HFFc6 (cell line): ENCODE measurements at places on chromosomes 1 and 21.

DNA sequence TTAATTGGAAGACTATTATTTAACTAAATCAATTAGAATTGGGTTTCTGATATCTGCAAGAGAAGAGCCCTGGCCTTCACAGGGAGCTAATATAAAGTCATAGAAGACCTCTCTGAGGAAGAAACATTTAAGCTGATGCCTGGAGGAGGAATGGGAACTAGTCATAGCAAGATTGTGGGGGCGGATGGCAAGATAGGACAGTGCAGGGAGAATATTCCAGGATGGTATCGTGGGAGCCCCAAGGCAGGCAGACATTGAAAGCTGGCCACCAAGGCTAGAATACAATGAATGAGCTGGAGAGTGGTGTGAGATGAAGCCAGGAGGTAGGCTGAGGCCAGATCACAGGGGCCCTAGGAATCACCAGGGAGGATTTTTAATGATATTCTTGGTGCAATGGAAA is 20.8 kb upstream of the MYSM1 start:
- DNase-seq, result no peak

DNA sequence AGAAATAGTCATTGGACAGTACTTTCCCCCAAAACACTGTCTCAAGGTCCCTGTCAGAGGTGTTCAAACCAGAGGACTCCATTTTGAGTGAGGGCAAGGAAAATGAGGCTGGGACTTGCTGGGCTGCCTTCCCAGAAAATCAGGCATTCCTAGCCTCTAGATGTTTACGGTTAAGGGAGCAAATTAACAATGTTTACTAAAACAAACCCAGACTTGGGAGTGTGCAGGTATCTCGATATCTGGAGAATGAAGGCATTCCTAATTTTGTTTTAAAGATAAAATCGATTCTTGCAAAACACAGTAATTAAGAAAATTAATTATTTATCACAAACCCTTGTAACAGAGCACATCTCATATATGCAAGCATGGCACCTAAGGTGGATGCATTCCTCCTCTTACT is 48.9 kb upstream of the CITED4 start:
- DNase-seq, result no peak

DNA sequence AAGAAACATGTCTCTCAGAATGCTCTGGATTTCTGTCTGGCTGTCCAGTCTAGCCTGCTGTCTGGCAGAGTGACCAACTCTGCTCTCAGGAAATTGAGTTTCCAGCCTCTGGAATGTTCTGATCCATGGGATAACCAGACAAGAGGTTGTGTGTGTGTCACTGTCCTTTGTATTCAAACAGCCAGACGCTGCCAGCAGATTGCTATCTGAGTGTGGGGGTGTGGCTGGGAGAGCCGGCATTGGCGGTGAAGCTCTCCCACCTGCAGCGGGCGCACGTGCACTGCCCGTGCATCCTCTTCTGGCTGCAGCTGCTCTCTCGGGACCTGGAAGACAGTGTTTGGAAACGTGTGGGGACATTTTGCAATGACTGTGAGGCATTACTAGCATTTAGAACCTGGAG is 26.1 kb downstream of the PKP1 start:
- DNase-seq, result peak; percentile 72

DNA sequence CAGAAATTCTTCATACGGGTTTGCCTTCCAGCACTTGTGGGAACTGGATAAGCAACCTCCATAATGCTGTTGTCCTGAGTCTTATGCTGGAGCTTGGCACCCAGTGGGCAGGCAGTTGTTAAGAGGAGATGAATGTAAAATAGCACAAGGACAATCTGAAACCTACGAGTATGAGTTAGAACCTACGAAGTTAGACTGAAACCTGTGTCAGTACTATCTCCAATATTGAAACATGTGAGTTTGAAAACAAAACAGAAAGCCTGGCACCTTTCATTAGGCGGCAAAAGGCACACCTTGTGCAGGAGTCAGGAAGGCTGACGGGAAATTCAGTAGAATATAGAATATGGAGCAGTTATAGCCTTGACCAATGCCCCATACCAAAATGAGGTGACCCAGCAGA is 489.7 kb upstream of the RGS18 start:
- DNase-seq, result no peak

GRCh38 chr1:101841824-101842223 is 154.9 kb downstream of the OLFM3 start:
- DNase-seq, result no peak

DNA sequence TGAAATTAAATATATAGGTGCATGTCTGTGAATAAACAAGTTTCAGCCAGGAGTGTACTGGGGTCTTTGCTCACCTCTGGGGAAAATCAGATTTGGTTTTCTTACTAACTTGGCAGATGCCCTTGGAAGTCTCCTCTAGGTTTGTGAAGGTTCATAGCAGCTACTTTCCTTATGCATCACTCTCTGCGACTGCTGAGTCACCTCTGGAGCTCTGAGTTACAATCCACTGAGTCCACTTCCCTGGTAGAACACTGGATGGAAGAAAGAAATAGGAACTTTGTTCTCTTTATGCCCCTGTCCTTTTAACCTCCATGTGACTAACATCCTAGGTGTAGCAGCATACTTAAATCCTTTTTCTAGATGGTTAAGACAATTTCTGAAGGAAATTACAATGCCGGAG is 4.4 kb upstream of the FASLG start:
- DNase-seq, result peak; percentile 78

DNA sequence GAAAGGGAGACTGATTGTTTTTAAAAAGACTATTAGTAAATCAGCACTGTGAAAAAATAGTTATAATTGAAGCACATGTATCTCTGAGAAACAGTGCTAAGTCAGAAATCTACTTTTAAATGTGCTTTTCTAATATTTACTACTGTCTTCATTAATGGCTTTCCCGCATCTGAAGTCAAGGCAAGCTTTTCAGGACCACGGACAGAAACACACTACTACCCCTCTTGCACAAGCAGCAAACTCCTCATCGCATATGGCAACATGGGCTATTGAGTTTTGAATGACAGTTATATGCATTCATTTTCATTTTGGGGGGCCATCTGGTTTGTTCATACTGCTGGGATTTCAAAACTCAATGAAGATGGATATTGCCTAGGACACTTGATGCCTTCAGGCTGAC is 433.4 kb upstream of the CAMK1G start:
- DNase-seq, result no peak

- peak; percentile 32 for DNase-seq
Observed at GRCh38 chr1:184664042-184664660, 90.5 kb downstream of the EDEM3 start.

GRCh38 chr1:16180291-16180824 is 24.5 kb upstream of the EPHA2 start:
- peak; percentile 46 for DNase-seq

GRCh38 chr1:11925938-11926292 is 312 bp downstream of the KIAA2013 start:
- DNase-seq, result no peak

GRCh38 chr21:25080141-25080540 is 527.1 kb downstream of the MRPL39 start:
- no peak for DNase-seq

DNA sequence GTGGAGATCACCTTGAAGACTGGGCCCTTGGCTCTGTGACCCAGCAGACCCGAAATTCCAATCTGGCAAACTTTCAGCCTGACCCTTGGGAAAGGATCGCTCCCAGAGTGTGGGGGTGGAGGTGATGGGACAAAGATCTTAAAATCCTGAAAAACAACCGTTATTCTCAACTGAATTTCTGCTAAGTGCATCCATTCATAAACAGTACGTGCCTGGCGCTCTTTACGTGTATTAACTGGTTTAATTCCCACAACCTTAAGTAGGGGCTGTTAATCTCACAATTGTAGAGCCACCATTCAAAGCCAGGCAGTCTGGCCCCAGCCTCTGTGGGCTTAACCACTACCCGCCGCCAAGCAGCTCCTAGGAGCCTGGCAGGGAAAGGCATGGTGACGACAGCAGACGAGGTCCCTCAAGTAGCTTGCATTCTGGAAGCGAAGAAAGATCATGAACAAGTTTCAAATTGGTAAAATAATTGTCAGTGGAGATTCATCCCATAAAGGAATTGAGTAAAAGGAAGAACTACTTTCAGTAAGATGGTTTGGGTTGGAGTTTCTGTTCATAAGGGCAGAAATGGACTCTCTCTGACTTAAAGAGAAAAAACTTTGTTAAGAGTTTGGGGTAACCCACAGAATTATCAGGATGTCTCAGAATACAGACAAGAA is 11.4 kb upstream of the RGS16 start:
- no peak for DNase-seq

DNA sequence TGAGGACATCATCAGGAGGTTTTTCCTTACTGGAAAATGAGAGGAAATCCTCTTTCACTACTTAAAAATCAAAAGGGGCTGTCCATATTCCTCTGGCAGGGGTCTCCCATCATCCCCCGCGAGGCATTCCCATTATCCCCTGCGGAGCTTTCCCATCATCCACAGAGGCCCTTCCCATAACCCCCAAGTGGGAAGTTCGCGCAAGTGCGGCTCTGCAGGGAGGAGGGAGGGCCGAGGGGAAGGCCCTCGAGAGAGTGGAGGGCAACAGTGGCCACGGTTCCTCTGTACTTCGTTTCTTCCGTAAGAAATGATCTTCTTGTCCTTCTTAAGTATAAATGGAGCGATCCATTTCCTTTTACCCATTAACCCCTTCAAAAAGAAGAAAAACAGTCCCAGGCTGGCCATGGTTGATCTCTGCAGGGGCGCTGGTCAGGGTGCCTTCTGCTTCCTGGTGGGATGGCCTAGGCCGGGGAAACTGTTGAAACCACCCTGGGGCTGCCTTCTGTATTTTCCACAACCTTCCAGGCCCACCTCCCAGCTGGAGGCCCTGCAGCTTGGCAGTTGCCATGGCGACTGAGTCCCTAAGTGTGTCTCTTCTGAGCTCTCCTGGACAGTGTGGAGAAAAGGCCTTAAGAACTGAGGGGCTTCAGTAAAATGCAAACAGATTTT is 3.6 kb upstream of the RSPH1 start:
- no peak for DNase-seq

- no peak for DNase-seq
Observed at GRCh38 chr1:192453360-192453992, 122.1 kb upstream of the RGS1 start.

GRCh38 chr1:17874710-17875109 is 119.6 kb downstream of the ACTL8 start:
- DNase-seq, result peak; percentile 94

- peak; percentile 21 for DNase-seq
Observed at GRCh38 chr1:50873458-50874187, 86.4 kb downstream of the FAF1 start.

- no peak for DNase-seq
Observed at GRCh38 chr1:15384301-15384901, 25.3 kb upstream of the EFHD2 start.

- DNase-seq, result no peak
Observed at GRCh38 chr1:25256578-25256965, 9.3 kb upstream of the RSRP1 start.

DNA sequence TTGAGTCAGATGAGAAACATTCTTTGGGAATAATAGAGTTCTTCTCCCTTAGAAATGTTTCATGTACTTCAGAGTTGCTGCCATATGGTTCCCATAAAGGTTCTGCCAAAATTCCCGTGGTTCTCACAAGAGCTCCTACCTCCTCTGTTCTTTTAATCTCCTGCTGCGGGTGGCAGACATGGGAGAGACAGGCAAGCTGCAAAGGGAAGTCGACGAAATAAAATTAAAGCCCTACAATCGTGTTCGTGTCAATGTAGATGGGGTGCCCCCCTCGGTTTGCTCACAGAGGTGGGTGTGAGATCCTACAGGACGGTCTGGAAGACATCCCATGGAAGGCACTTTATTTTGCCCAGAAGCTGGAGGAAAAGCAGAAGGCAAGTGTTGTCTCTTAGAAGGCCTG is 276.0 kb downstream of the RWDD3 start:
- no peak for DNase-seq

- DNase-seq, result no peak
Observed at GRCh38 chr1:61370177-61370912, 288.0 kb downstream of the NFIA start.

- no peak for DNase-seq
Observed at GRCh38 chr1:101438359-101438758, 201.5 kb downstream of the S1PR1 start.

GRCh38 chr1:239861985-239862384 is 229.7 kb upstream of the FMN2 start:
- DNase-seq, result no peak

- DNase-seq, result peak; percentile 62
Observed at GRCh38 chr1:6889875-6890480, 104.7 kb downstream of the CAMTA1 start.

- DNase-seq, result peak; percentile 96
Observed at GRCh38 chr1:59678493-59679228, 136.1 kb upstream of the HOOK1 start.

DNA sequence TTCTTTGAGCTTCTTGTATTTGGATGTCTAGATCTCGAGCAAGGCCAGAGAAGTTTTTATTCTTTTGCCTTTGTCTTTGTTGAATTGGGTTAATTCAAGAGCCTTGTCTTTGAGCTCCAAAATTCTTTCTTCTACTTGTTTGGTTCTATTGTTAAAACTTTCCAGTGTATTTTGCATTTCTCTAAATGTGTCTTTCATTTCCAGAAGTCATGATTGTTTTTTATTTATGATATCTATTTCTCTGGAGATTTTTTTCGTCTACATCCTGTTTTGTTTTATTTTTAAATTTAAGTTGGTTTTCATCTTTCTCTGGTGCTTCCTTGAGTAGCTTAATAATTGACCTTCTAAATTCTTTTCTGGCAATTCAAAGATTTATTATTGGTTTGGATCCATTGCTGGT is 61.8 kb downstream of the DTL start:
- DNase-seq, result no peak

GRCh38 chr1:61842036-61842435 is 99.8 kb downstream of the PATJ start:
- DNase-seq, result no peak

DNA sequence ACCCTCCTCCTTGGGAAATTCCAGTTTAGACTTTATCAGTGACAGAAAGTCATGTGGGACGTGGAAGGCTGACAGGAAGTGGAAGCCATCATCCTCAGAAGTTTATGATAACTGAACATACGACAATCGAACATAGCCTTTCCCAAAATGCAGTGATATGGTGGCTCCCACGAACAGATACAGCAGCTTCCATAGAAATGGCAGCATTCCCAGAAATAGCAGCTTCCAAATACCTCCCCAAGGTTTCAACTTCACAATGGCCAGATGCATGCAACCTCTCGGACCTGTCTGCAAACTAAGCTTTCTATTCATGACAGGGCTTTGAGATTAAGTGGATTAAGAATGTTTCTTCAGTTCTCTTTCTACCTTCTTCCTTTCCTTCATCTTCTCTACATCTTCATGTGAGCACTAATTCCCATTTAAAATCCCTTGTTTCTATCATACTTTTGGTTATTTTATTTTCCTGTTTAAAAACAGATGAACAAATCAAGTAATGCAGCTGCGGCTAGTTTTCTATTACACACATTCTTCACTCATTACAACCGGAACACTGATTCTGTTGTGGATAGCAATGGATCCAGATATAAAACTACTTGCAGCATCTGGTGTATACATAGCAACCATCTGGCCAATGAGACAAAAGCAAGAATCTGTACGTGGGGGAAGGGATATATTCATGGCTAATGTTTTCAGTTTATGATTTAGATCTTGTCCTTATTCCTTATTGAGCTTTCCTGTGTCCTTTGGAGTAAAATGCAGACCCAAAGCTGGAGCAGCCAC is 304.8 kb downstream of the BRINP3 start:
- DNase-seq, result no peak

GRCh38 chr1:84300501-84300900 is 1.0 kb upstream of the SAMD13 start:
- no peak for DNase-seq

GRCh38 chr1:222136869-222137268 is 395.0 kb upstream of the DUSP10 start:
- no peak for DNase-seq

GRCh38 chr1:168408539-168408865 is 127.8 kb downstream of the TBX19 start:
- no peak for DNase-seq
